HepG2 (cell line): ENCODE measurements at places on chromosomes 12 and 14. TPM values are rescaled to one million over a fixed set of nuclear protein-coding genes. Genes with fewer than 3 reads are reported as not detected.

SLC6A15 gene
- not detected in 2 replicates for total RNA-seq

RHOJ gene
- 0.22 and 0.49 TPM in 2 replicates for total RNA-seq

ACTR6 gene
- 22.4 and 37.8 TPM in 2 replicates for total RNA-seq

PCED1B gene
- 0.10 and 0.11 TPM in 2 replicates for total RNA-seq

NKX2-1 gene
- total RNA-seq = not detected in 2 replicates

IL23A gene
- 0.35 and 0.51 TPM in 2 replicates for total RNA-seq
